Ammon's horn (tissue), 1 donor: ENCODE measurements at places on chromosomes 4 and X.

DNA sequence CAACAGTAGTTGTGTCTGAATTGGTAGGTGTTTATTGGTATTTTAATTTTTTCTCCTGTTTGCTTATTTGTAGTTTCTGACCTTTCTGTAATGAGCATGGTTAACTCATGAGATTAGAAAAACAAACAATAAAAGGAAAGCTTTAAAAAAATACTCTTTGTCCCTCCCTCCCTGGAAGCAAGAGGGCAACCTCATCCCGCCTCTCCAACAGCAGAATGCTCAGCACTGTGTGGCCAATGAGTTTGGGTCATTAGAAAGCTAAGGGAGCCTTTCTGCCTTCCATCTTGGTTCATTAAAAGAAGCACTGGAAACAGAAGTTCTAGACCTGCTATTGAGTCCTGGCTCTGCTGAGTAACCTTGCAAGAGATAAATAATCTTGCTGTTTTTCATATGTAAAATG lies 33.9 kb downstream of the TRPC5 start:
- DNase-seq: no peak

DNA sequence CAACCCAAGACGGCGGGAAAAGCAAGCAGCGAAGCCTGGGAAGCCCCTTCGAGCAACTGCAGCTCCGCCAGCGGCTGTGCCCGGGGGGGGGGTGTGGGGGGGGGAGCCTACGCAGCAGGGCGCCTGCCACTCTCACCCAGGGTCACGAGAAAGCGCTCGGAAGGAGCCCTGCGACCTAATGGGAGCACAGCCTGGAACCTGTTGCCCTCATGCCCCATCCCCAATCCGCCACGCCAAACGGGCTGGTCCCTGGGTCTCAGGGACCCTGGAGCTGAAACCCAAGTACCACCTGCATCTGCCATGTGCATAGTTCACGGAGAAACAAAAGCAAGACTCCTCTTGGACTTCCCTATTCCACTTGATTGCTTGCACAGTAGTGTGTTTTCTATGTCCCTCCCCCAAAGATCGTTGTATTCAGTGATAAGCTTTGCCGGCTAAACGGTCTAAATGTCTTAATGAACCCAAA lies 359 bp upstream of the GAB3 start:
- no peak for DNase-seq

GRCh38 chr4:28827866-28828265 lies 1892.3 kb upstream of the PCDH7 start:
- no peak for DNase-seq

GRCh38 chr4:73127839-73128453 lies 58.4 kb upstream of the COX18 start:
- peak; percentile 75 for DNase-seq

- DNase-seq: peak; percentile 35
These were observed 45.8 kb upstream of the MSANTD1 start for GRCh38 chr4:3202836-3203820.

- DNase-seq: no peak
These were observed 573.9 kb upstream of the GRID2 start for GRCh38 chr4:91729851-91730250.

DNA sequence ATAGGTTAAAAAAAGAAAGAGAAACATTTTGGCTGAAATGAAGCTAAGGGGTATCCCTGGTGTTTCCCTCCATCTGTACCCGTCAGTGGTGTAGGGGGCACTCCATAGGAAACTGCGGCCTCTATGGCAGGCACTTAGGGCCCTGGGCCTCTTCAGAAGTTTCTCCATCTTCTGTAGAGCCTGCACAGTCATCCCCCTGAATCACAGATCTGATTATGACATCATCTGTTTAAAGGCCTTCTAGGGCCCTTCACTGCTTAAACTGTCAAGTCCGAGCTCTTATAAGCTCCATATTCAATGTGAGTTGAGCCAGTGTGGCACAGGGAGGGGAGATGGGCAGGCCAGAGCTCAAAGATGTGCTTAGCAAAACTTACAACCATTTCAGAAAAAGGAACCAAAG lies 241.3 kb downstream of the NR3C2 start:
- no peak for DNase-seq

DNA sequence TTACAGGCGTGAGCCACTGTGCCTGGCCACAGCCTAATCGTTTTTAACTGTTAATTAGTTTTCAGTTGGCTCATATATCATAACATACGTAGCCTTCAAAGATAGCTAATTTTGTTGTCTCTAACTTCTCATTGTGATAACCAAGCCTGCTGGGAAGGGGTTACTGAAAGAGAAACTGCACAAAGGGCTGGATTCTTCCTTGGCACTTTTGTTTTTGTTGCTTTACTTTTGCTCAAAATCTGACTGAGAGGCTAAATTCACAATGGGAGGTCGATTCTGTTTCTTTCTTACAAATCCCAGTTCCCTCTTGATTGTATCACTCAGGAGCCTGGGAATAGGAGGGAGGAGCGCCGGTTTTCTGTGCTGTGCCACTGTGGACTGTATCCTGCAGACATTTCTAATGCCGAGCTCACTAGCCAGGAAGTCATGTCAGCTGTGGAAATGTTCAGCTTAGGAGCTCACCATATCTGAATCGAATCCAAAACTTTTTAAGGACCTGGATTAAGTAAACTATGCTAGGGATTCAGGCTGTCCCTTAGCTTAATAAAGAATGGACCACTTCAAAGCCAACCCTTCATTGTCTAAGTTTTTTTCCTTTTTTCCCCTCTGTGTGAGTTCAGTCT lies 120.5 kb upstream of the FAT1 start:
- DNase-seq: no peak

- no peak for DNase-seq
These were observed 53.9 kb downstream of the CPZ start for GRCh38 chr4:8646296-8647093.

DNA sequence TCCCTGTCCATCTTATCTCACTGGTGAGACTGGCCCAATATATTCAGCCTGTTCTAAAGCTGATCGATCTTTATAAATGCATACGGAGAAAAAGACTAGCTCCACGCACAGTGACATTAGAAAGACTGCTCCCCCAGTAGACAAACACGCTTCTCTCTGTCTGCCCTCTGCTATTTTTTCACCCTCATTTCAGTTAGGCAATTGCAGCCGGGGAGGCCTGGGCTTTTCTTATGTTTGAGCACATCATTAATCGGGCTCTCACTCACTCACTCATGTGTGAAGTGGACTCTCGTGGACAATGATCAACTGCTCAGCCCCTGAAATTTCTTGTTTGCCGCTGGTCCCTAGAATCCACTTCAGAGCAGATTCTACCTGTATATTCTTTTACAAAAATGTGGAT lies 824.7 kb upstream of the TENM3 start:
- DNase-seq: no peak

- no peak for DNase-seq
These were observed 24.1 kb upstream of the MRFAP1 start for GRCh38 chr4:6616087-6616995.

DNA sequence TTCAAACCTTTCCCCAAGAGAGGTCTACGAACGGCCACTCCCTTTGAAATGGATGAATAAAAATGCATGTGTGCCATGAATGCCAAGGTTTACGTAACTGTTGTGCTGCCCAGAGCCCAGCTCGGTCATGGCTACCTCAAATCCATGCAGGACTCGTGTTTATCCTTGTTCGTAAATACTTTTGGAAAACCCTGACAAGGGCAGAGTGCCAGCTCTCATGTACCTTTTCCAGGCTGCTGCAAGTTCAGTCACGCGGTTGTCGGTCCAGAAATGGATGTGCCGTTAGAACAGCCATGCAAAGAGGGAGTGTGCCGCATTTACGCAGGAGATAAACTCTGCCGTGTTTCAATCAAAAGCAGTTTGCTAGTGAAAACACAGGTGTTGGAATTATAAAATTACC lies 123.4 kb downstream of the AMELX start:
- DNase-seq: no peak

DNA sequence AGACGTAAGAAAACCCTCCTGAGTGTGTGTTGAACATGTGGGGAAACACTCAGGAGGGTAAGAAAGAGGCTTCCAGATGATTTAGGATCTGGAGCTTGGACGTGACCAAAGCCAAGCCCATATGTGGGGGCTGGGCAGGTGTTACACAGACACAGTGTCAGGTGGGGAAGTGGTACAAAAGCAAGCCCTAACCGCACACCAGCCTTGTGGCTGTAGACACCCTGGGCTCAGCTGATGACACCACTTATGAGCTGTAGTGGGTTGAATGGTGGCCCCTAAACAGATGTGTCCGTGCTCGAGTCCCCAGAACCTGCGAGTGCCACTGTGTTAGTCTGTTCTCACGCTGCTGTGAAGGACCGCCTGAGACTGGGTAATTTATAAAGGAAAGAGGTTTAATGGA lies 25.0 kb upstream of the NSG1 start:
- no peak for DNase-seq
